ELF-1 (cell line): ENCODE measurements at places on chromosomes 5 and 9.

GRCh38 chr9:33198165-33198564 lies 31.0 kb upstream of the B4GALT1 start:
- DNase-seq = no peak

- DNase-seq = peak; percentile 43
These were observed 69.8 kb downstream of the GALNT10 start for GRCh38 chr5:154260224-154260927.

DNA sequence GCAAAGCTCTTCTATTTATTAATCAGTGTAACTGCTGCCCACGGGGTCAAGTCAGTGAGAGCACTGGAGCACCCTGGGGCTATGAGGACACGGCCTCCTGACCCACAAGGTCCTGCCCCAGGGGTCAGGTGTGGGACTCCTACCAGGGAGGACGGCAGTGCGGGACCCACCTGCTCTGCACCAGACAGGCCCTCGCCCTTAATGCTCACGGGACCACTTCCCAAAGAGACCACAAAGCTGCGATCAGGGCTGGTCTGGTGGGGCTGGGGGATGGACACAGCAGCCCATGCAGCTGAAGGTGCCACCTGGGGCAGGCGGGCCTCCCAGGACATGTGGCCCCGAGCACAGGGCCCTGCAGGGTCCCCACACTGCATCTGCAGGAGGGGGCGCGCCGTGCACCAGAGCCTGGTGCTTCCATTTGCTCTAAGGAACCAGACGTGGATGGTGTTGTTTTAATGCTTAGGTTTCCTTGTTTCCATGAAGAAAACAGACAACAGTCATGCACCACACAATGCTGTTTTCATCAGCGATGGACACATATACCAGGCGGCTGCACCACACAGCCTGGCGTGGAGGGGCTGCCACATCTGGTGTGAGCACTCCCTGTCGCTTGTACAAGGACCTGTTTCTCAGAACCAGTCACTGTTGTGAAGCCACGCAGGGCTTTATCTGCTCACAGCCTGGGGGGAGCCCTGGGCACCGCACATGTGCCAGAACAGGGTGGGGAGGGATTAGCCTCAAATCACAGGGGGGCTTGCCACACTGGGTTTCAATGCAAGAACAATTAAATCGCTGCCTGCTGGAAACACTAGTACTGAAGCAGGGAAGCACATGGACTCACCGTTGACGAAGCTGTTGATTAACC lies 22.6 kb downstream of the CLPTM1L start:
- DNase-seq = no peak

DNA sequence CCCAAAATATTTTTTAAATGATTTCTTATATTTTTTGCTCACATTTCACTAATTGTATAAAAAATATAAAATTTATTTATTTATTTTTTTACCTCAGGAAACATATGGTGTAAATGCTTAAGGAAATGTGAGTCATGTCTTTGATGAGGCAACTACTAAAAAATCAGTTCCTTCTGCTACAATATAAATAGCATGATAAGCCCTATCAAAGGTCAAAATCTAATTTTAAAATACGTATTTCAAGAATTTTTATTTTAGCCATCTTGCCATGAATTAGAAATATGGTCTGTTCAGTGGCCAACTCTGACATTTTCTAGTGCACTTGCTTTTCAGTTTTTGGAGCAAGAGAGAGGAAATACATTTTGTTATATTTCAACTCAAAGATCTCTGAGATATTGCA lies 50.5 kb downstream of the PDE4D start:
- DNase-seq = no peak

GRCh38 chr5:113507601-113508000 lies 5.9 kb upstream of the YTHDC2 start:
- no peak for DNase-seq

DNA sequence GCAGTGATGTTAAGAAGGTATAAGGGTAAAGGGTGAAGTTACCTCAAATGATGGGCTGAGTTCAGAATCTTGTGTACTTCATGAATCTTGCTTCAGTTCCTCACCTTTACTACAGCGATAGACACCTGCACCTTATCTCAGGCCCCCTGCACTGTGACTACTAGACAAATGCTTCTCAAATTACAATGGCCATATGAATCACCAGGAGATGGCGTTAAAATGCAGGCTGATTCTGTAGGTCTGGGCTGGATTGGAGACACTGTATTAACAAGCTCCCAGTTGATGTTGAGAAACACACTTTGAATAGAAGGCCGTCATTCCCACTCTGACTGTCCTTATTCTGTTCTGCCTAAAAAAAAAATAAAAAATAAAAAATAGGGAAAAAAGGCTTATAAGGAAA lies 29.8 kb downstream of the TARS1 start:
- peak; percentile 35 for DNase-seq

GRCh38 chr9:33175649-33176325 lies 8.7 kb upstream of the B4GALT1 start:
- no peak for DNase-seq

GRCh38 chr5:174655351-174655750 lies 69.0 kb upstream of the MSX2 start:
- DNase-seq = no peak

DNA sequence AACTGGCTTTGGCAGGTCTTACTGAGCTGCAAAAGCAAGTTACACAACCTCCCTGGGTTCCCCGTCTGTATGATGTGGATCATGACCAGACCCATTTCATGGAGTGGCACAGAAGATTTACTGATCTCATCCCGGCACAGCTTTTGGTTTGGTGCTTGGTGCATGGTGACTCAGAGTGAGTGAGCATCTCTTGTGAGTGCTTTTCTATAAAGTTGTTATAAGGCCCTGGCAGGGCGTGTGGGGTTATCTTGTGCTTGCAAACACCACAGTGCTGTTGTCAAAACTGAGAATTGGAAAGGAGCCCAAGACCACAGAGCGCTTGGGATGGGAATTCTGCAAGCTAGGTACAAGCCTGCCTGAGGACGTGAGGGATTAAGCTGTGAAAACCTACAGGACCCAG lies 425.2 kb downstream of the GADD45G start:
- no peak for DNase-seq

DNA sequence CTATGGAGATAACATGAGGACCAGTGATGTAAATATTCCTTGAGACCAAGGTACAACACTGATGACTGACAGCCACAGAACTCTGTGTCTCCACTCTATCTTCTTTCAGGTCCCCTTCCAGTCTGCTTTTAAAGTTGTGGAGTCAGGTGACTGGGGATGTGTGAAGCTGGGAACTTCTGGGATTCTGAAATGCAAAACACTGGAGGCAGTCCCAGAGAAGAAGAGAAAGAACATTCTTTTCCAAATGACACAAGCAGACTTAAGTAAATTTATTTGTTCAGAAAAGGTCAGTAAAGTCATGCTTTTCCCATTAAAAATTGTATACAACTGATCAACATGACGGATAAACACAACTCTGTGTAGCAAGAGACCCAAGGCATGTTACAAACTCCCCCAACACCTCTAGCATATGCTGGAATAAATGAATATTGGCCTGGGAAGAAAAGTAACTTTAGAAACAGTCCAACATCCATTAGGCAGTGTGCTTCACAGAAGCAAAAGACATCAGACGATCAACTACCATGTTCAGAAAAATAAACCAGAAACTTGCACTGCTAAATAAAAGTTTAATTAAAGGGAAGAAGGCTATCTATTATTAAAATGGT lies 92.4 kb upstream of the IFNK start:
- peak; percentile 30 for DNase-seq

GRCh38 chr9:13568405-13568804 lies 288.9 kb upstream of the MPDZ start:
- DNase-seq = no peak

GRCh38 chr5:150465927-150466326 lies 16.4 kb upstream of the RPS14 start:
- DNase-seq = no peak

DNA sequence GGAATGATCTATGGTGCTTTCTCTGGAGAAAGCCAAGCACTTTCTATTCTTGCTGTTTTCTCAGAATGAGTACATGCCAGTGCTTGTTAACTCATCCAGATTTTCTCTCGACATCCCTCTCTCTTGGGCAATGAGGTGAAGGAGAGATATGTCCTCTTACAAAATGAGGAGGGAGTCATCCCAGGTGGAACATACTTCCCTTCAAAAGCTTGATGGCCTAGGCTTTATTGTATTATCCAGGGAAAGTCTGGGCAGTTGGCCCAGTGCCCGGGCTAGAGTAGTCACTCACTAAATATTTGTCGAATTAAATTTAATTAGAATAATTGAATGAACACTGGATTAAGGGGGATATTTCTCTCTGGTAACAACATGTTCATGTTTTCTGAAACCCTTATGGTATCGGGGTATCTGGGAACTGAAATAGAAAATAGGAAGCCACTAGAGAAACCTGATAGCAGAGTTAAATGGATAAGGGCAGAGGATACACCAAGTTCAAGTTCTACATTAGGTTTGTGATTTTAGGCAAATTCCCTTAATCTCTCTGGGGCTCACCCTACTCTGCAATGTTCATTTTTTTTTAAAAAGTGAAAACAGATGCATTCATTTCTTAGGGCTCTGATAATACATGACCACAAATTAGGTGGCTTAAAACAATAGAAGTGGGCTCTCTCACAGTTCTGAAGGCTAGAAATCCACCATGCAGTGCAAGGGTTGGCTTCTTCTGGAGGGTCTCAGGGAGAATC lies 99.6 kb downstream of the LIFR start:
- no peak for DNase-seq

DNA sequence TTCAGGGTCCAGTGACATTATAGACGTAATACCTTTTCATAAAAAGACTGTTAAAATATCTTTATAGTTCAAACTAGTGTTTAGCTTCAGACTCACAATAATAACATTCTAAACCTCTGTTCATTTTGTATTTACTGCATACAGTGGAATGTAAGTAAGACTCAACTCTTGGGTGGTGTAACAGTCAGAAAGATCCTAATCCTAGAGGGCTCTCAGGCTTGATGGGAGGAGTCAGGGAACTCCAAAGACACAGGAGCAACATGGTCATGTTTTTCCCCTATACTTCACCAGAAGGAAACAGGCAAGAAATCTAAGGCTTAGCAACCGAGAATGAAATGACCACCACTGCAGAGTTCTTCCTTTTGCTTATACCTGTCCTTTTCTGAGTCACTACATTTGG lies 82.6 kb downstream of the MRPS27 start:
- DNase-seq = no peak

GRCh38 chr5:1105350-1106265 lies 6.3 kb downstream of the SLC12A7 start:
- DNase-seq = no peak

DNA sequence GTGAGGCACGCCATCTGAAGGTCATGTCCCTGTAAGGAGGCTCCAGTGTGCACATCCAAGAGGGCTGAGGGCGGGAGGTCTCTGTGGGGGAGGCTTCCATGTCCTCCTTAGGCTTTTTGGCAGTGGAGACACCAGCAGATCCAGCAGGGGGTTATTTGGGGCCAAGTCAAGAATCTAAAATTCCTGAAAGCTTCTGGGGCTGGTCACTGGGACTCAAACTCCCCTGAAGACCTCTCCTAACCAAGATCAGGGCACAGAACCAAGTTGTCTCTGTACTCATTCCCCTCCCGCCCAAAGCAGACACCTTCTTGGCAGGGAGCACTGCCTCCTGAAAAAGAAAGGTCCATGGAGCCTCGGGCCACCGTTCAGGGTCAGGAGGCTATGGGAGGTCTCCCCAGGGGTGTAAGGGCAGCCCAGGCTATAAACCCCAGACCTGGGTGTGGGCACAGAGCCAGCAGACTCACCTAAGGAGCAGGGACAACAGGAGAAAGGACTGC lies 127.4 kb upstream of the ADRA1B start:
- no peak for DNase-seq

- DNase-seq = peak; percentile 69
These were observed 68.2 kb upstream of the STC2 start for GRCh38 chr5:173396311-173396993.

GRCh38 chr9:26919698-26920097 lies 27.1 kb upstream of the CAAP1 start:
- DNase-seq = no peak

DNA sequence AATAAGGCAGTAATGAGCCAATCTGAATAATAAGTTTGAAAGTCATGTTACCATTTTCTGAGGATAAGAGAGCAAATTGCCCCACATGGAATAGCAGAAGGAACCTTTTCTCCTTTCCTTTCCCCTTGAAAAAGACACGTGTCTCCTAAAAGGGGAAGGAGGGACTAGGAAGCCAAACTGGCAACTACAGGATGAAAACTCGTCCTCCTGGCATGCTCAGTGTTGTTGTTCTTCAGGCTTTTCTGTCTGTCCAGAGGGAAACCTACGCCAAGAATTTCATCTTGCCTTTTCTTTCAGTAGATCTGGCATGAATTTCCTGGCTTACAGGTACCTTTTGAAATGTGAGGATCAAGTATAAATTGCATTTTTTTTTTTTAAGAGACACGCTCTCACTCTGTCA lies 355.9 kb upstream of the TLE4 start:
- DNase-seq = no peak

DNA sequence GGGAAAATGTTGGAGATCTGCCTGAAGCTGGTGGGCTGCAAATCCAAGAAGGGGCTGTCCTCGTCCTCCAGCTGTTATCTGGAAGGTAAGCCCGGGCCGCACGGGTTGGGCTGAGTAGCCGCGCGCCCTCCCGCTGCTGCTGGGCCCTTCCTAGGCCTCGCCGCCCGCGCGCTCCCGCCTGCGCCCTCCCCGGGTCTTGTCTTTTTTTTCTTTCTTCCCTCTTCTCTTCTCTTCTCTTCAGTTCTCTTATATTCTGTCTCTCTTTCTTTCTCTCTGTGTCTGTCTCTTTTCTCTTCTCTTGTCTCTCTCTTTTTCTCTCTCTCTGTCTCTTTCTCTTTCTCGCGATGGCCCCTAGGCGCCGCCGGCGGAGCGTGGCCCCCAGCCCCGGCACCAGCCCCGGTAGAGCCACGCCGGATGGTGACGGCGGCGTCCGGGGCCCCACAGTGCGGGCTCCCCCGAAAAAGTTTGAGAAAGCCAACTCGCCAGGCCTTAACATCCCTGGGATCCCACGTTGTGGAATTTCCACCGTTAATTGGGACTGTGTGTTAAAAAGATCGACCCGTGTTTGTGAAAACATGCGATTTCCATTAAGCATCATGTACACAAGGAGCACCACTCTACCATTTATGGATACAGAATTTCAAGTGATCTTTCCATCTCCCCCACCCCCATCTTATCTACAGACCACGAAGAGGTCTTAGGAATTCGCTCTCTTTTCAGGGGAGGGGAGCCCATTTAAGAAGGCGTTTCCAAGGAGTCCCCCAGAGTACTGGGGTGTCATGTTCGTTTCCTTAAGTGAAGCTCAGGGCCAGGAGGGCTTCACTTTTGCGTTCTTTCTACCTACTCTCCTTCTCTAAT lies 616 bp downstream of the ABL1 start:
- DNase-seq = peak; percentile 79

- no peak for DNase-seq
These were observed 189.6 kb downstream of the PIK3R1 start for GRCh38 chr5:68405026-68405684.

GRCh38 chr9:99713838-99714306 lies 107.8 kb upstream of the NR4A3 start:
- DNase-seq = no peak

DNA sequence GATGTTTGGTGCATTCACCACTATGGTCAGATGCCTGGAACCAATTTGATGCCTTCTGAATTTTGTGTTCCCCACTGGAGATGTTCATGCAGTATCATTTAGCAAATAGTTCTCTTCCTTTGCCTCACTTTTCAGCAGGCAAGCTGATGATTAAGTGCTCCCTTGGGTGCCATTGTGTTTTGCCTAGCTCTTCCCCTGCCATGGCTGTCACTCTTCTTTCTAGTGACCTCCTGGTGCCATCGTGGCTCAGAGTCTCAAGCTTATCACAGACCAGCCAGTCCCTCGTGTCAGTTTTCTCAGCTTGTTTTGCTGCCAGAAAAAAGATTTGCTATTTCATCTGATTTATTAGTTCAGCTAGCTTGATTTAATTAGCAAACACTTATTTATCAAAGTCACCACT lies 41.3 kb downstream of the IL31RA start:
- no peak for DNase-seq

GRCh38 chr5:980001-980588 lies 28.5 kb upstream of the NKD2 start:
- DNase-seq = peak; percentile 30
